Activated T-cell treated with anti-CD3 and anti-CD28 coated beads for 48 hours (primary cell): ENCODE measurements at places on chromosomes 7 and 10.

DNA sequence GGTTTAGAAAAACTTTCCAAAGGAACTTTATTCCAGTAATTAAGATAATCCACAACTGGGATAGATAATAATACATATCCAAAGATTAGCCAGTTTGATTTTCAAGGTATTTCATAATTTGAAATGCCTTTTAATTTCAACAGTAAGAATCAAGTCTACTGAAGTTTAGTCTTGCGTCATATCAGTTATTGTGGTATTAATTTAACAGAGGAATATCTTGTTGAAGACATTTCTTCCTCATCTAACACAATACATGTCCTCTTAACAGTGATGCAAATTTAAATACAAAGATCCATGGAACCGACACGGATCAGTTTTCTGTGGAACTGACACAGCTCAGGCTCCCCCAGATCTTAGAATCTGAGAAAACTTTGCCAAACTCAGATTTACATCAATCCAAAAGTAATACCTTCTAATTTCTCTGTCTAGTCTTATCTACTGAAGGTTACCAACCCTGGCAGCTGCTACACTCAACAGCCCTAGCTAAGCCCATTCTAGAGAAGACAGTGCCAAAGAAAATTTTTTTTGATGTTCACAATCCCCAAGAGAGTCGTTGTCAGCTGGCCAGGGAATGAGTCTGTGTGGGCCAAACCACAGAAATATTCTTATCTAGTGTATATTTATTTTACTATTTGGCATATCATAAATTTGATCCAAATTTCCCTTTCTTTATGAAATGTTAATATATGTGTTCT, 365.2 kb upstream of the MEOX2 start:
- DNase-seq = no peak

DNA sequence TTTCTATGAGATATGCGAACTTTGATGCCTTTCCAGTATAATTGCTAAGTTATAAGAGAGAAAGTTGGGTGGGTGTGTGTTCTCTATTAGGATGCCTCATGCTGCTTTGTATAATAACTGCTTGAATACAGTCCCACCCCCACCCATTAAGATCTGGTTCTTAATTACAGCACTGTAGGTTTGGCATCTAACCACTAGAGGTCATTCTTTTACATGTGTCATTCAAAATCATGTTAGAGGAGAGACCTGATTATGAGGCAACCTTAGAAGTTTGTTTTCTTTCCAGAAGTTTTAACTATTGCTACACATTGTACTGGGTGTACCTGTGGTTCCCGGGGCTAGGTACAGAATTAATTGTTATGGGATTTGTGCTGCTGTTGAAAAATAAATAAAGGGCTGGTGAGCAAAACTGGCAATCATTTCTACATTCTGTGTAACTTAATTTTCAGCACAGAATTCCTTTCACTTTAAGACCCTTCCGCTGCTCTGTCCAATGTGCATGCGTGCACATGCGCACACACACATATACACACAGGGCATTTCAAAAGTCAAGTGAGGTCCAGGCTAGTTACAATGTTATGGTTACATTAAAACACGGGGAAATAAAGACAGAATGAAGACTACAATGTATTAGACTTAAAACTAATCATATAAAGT, 1156.3 kb downstream of the SORCS3 start:
- no peak for DNase-seq

DNA sequence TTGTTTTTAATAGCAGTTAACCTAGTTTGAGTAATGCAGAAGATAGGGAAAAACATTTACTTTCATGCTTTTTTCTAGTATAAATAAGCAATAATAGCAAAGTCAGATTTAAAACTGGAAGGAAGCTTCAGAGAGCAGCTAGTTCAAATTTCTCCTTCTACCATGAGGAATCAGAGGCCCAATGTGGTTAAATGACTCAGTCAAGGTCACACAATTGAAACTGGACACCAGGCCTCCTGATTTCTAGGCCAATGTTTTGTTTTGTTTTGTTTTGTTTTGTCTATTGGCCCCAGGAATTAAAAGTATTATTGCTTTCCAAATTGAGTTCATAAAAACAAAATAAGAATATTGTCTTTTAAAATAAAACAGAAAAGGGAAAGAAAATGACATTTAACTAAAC, 122.3 kb downstream of the TRIL start:
- DNase-seq = no peak

GRCh38 chr10:85901599-85901998, 465.0 kb downstream of the GRID1 start:
- DNase-seq = no peak
